Stomach (tissue), 19 donors: ENCODE measurements at places on chromosomes 6 and 20.

GRCh38 chr6:72042088-72042487 is 155.7 kb downstream of the RIMS1 start:
- H3K27ac ChIP-seq, result no peak overlapping the region
- peak; percentile 24 for DNase-seq
- no peak overlapping the region for H3K4me3 ChIP-seq
- no peaks in the 10 kb centered on the region for H3K36me3 ChIP-seq
- H3K4me1 ChIP-seq, result no peaks in the 10 kb centered on the region
- H3K27me3 ChIP-seq, result no peaks in the 10 kb centered on the region

DNA sequence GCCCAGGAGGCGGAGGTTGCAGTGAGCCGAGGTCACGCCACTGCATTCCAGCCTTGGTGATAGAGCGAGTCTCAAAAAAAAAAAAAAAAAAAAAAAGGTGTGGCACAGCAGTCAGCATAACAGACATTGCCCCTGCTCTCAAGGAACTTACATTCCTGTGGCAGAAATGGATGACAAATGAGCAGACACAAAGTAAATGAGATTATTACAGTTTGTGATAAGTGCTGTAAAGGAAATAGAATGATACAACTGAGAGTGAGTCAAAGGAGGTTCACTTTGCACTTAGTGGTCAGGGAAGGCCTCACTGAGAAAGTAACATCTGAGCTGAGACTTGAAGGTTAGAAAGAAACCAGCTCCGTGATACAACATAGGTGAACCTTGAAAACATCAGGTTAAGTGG is 36.4 kb downstream of the CEP250 start:
- no peak for DNase-seq
- no peak overlapping the region for H3K4me3 ChIP-seq
- peaks cover 55% of the 10 kb centered on the region for H3K36me3 ChIP-seq
- no peak overlapping the region for H3K27ac ChIP-seq
- no peaks in the 10 kb centered on the region for H3K4me1 ChIP-seq

GRCh38 chr6:25366903-25367545 is 87.8 kb downstream of the CARMIL1 start:
- peak overlapping the region; percentile 48 for H3K27ac ChIP-seq
- peaks cover 21% of the 10 kb centered on the region for H3K4me1 ChIP-seq
- H3K4me3 ChIP-seq, result no peak overlapping the region
- H3K36me3 ChIP-seq, result no peaks in the 10 kb centered on the region

DNA sequence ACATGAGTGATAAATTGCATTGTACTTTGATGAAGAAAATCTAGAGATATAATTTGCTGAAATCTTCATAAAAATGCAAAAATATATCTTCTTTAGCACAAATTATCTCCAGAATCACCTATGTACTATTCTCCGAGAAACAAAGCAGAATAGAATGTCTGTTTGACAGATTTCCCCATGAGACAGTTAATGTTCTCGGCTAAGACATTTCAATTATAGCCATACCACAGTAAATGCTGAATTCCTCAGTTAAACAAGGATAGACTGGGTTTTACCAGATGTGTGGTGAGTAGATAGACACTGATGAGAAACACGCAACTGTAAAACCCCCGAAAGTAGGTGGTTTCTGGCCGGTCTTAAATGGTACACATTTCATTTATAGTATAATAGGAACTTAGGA is 69.8 kb downstream of the SNAP25 start:
- no peak for DNase-seq
- H3K36me3 ChIP-seq, result no peaks in the 10 kb centered on the region
- H3K4me1 ChIP-seq, result no peaks in the 10 kb centered on the region

DNA sequence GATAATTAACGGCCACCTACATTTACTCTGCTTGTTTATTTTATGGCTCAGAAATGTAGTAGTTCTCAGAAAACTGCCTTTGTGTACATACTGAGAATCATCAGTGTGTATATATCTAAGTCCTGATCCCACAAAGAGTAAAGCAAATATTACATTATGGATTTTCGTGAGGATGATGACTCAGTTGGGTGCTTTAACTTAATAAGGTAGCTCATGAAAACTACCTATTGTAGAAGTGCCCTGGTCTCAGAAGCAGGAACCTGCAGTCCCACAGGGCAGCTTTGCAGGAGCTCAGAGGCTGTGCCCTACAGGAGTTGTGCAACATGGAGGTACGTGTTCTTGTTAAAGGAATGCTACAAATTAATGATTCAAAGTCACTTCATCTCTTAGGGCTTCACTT is 108.2 kb downstream of the PLG start:
- no peaks in the 10 kb centered on the region for H3K36me3 ChIP-seq
- H3K4me3 ChIP-seq, result no peak overlapping the region
- no peaks in the 10 kb centered on the region for H3K27me3 ChIP-seq
- no peak overlapping the region for H3K27ac ChIP-seq

DNA sequence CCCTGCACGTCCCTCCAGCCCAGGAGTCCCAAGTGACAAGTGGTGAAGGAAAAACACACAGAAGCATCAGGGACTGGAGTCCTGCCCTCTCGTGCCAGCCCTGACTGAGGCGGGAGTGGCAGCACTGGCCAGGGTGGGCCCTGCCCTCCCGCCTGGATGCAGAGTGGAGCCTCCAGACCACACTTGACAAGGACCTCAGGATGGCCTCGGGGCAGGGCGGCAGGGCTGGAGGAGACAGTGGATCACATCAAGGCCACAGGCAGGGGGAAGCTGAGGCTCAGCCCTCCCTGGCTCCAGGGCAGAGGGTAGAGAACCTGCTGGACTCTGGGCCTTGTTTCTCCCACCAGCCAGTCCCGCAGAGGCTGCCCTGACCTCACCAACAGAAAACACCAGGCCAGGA is 128.8 kb upstream of the CDH4 start:
- peaks cover 4% of the 10 kb centered on the region for H3K27me3 ChIP-seq
- DNase-seq, result no peak
- no peak overlapping the region for H3K4me3 ChIP-seq
- no peak overlapping the region for H3K27ac ChIP-seq

DNA sequence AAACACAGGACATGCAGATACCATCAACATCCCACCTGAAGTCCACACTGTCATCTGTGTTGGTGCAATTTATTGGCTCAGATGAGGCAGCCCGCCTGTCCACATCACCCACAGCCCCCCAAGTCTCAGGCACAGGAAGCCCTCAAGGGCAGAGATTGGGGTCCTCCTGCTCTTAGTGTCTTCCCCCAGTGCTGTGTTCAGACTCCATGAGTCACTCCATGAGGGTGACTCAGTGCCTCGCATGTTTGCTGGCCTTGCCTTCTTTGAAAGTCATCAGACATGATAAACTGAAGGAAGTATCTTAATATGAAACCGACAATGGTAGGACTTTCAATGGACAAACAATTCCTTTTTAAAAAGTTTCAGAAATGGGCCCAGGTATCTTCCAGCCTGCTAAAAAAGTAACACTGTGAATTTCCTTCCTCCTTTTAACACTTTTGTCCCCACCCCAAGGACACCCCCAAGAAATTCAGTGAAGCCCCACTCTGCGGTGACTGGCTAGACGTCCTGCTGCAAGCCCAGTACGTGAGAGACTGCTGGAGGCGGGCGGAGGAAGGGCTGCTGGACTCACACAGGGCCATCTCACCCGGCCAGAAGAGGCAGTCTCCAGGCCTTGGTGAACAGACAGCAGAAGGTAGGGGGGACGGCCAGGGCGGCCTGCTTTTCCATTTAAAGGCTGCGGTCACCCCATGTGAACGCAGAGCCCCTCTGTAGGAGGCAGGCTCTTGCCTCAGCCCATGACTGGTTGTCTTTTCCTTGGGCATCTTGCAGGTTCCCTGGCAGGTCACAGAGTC is 43.0 kb upstream of the KCNK16 start:
- H3K36me3 ChIP-seq, result no peaks in the 10 kb centered on the region
- DNase-seq, result no peak
